ENCODE measurements at places on chromosomes 4 and X.

DNA sequence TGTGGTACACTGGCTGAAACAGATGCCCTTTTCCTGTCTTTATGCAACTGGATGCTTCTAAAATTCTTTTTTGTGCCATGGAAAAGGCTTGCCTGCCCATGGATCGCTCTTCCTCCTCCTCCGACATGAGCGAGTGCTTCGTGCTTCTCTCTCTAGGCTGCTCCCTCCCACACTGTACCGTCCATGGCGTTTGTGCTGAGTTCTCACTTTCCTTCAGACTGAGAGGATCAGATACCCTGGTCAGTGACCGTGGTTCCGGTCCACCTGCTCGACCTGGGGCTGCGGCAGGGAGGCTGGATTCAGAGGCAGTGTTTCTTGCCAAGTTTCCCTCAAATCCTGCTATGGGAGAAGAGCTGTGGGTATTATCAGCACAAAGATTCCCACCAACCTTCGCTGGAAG, 10.2 kb upstream of the CLDN24 start:
- H3K27ac ChIP-seq = no peak overlapping the region
- no peaks in the 10 kb centered on the region for H3K36me3 ChIP-seq
- DNase-seq = no peak
- no peak overlapping the region for H3K4me3 ChIP-seq
- no peaks in the 10 kb centered on the region for H3K4me1 ChIP-seq

- no peak overlapping the region for H3K27ac ChIP-seq
- no peak overlapping the region for H3K4me3 ChIP-seq
- no peaks in the 10 kb centered on the region for H3K27me3 ChIP-seq
Observed at GRCh38 chr4:139642364-139642763, 23.3 kb upstream of the MGST2 start.

DNA sequence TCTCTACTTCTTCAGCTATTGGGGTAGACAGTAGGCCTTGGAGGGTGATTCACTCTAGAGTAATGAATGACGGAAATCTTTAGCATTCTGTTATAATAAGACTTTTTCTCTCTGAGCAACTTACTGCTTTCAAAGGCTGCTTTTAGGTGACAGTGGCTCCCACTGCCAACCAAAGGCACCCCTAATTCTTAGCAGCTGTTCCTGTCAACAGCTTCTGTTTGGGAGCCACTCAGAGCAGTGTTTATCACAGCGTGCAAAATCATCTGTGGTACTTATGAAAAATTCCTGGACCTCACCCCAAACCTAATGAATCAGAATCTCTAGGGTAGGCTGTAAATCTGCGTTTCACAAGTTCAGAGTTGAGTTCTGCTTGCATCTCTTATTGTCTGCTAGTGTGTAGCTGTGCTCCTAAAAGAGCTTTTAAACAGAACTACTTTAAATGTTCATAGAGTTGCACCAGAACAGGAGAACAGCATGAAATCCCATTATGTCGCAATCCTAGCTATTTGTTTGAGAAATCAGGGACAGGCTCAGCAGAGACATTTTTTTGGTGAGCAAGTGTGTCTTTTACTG, 52.8 kb upstream of the POU4F2 start:
- H3K36me3 ChIP-seq = no peaks in the 10 kb centered on the region
- no peak overlapping the region for H3K27ac ChIP-seq
- no peaks in the 10 kb centered on the region for H3K4me1 ChIP-seq
- no peak for DNase-seq
- H3K4me3 ChIP-seq = no peak overlapping the region

- no peaks in the 10 kb centered on the region for H3K36me3 ChIP-seq
- H3K4me1 ChIP-seq = no peaks in the 10 kb centered on the region
- no peak for DNase-seq
- no peaks in the 10 kb centered on the region for H3K27me3 ChIP-seq
- no peak overlapping the region for H3K4me3 ChIP-seq
- H3K27ac ChIP-seq = no peak overlapping the region
Observed at GRCh38 chrX:103817502-103817901, 14.6 kb downstream of the RAB9B start.

All from aorta (tissue), 5 donors.